ENCODE measurements at places on chromosomes 6 and 20.

- DNase-seq = no peak
These were observed 83.7 kb upstream of the MPC1 start for GRCh38 chr6:166466178-166467122.

DNA sequence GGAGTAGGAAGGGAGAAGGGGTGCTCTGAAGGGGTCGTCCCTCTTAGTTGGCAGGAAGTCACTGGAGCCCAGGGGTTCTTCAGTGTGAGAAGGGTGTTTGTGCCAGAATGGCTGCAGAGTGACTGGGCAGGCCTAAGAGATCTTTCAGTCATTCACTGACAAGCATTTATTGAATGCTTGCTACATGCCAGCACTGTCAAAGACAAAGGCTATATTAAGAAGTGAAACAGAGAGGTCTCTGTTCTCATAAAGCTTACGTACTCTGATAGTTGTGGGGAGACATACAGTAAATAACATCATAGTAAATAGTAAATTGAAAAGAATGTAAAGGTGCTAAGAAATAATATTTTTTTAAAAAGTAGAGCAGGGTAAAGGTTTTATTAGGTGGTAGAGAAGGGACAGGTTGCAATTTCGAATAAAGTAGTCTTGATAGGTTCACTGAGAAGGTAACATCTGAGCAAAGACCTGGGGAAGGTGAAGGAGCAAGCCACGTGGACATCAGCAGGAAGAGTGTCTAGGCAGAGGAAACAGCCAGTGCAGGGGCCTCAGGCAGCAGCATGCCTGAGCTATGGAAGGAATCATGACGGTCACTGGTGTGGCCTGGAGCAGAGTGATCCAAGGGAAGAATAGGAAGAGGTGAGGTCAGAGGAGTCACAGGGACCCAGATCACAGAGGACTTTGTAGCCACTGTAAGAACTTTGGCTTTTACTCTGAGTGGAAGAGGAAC is 36.3 kb upstream of the RNF8 start:
- no peak for DNase-seq

- no peak for DNase-seq
These were observed 5.4 kb downstream of the GID8 start for GRCh38 chr20:62943396-62943795.

DNA sequence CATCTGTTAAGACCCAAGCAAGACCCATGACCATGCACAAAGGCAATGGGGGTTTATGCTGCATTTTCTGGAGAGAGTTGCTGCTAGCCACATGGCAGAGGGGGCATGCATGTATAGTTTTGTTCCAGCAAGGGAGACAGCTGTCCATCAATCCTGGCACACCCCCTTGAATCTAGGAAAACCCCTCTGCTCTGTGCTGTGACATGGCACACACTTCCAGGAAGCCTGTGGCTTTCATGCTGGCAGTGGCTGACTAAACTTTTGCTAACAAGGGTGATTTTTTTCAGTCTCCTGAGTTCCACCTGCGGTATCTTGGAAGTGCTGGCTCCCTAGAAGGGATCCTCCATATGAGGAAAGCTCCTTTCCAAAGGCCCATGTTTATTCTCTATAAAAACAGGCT is 9.1 kb upstream of the CST4 start:
- DNase-seq = no peak

GRCh38 chr6:140130074-140130473 is 755.6 kb upstream of the CITED2 start:
- no peak for DNase-seq

DNA sequence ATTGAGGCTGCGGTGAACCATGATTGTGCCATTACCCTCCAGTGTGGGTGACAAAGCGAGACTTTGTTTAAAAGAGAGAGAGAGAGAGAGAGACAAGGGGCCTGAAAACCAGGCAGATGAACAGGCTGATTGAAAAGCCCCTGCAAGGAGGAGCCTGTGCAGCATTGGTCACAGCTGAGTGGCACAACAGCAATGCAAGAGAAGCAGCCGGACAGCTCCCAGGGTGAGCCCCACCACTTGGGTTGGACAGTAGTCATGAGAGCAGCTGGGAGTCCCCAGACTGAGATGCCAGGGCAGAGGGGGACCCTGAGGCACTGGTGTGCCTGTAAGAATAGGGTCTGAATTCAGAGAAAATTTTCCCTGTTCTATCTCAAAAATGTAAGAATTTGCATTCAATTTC is 10.2 kb downstream of the DNPH1 start:
- no peak for DNase-seq

- no peak for DNase-seq
These were observed 270.5 kb upstream of the PLN start for GRCh38 chr6:118277631-118278030.

DNA sequence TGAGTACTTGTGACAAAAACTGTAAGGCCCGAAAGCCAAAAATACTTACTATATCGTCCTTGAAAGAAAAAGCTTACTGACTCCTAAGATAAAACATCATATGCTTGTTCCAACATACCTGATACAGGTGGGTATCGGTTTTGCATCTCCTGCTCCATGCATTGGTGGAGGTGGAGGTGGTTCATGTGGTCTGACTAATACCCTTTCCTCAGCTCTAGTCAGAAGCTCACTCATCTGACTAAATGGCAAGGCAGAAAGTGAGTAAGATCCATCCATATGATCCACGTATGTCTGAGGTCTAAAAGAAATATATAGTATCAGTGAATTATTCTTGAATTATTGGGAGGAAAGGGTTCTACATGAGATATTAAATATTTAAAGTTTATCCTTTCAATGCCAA is 76.2 kb downstream of the WASF1 start:
- DNase-seq = no peak

DNA sequence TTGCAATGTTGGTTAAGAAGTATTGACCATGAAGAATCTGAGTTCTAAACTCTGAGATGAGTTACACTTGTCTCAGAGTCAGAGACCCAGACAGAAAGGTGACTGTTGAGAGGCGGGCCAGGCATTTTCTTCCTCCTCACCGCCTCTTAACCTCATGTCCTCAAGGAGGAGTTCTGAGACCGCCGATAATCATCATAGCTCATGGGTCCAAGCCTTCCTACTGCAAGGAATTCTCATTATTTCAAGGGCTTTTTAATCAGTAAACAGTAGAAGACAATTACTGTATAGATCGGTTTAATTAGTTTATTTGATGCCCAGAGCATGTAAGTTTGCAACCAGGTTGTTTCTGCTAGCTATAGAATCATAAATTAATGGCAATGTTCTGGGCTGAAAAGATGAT is 382.4 kb upstream of the MMS22L start:
- DNase-seq = no peak

DNA sequence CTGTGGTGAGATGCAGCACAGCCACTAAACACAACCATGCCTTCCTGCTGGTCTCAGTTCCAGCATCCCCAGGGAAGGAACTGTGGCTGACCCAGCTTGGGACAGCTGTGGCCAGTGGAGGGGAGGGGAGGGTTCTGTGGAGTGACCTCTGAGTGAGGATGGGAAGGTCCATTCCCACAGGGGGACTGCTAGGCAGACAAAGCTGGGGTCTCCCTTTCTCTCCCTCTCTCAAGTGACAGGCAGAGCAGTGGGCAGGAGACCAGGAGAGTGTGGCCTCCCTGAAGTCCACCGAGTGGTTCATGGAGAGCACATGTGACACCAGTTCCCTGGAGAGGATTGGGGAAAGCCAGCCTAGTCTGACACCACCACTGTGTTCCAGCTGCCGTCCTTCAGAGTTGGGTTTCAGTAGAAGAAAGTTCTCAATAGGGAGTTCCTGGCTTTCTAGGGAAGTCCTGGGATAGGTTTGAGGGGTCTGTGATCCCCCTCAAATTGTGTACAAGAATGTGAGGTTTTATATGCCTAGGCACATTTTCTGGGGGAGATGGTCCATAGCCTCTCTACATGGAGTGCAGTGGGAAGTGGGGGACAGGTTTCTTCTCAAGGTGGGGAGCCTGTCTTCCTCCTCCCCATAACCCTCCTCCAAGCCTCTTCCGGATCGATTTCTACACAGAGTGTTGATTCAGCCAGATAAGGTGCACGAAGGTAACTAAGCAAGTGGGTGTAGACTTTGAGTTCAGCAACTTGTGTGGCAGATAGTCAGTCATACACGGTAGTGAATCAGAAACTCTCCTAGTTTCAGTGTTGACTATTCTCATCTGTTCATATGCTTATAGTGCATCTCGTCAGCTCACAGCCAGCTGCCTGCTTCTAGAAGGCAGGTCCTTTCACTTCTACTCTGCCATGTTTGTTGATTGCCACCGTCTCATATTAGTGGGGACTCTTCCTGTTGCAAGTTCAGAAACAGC is 18.9 kb downstream of the MANBAL start:
- DNase-seq = no peak

DNA sequence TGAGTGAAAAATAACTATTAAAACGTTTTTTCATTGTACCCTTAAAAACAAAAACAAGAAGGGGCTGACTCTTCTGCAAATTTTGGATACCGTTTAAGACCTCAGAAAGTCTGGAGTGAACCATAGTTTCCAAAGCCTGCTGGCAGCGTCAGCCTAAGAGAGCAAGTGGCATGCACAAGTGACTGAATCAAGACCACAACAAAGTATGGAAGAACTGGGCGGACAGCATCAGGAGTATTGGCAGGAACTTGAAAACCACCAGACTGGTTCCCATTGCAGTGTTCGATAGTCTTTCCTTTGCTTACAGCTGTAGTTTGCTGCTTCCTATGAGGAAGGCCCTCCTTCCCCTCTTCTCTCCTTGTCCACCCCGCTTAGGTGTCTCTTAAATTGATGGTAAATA is 33.7 kb upstream of the MYLIP start:
- DNase-seq = peak; percentile 14

- DNase-seq = no peak
These were observed 86.5 kb upstream of the SCP2D1 start for GRCh38 chr20:18727032-18727508.

DNA sequence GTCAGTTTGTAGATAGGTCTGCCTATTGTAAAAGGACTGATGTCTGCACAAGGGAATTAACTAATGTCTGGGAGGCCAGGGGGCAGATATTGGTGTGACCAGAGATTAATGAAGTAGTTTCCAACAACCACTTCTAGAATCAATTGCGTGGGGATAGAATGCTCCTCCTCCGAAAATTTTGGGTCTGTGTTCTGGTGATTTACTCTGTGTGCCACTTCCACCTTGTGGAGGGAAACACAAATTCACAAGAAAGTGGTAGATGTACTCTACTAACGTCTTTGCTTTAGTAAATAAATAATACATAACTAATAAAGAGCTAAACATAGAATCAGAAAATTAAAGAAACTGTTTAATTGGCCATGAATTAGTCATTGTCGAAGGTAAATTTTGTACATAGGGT is 25.5 kb downstream of the TMEM14A start:
- no peak for DNase-seq

- no peak for DNase-seq
These were observed 881 bp upstream of the MAP7 start for GRCh38 chr6:136551103-136551502.

DNA sequence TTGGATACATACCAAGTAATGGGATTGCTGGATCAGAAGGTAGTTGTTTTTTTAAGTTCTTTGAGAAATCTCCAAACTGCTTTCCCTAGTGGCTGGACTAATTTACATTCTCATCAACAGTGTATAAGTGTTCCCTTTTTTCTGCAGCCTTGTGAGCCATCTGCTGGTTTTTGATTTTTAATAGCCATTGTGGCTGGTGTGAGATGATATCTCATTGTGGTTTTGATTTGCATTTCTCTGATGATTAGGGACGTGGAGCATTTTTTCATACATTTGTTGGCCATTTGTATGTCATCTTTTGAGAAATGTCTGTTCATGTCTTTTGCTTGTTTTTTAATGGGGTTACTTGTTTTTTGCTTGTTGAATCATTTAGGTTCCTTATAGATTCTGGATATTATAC is 34.8 kb downstream of the TOP1 start:
- no peak for DNase-seq

DNA sequence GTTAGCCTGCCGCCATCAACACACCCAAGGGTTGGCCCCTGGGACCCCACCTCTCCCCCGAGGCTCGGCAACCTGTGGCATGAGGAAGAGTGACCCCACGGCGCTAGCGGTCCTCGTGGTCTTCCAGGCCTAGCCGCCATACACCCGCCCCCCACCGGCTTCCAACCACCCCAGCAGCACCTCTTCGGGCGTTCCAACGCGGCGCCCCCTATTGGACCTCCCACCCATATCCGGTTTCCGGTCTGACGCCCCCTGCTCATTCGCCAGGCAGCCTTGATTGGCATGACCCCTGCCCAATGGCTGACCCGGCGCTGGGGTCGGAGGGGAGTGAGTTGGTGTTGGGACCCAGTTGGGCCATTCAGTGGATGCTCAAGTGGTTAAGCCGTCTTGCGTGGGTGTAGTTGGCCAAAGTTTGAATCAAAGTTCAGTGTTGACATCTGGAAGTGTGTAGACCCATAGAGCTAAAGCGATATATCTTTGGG is at the start of gene GNAS-AS1:
TSS of gene GNAS-AS1 (minus strand) at position 210 of the 482 bp plus-strand sequence.
- DNase-seq = no peak

GRCh38 chr6:19231878-19232561 is 605.1 kb upstream of the ID4 start:
- DNase-seq = no peak

- no peak for DNase-seq
These were observed 67.1 kb upstream of the ZMYND8 start for GRCh38 chr20:47423586-47423985.

DNA sequence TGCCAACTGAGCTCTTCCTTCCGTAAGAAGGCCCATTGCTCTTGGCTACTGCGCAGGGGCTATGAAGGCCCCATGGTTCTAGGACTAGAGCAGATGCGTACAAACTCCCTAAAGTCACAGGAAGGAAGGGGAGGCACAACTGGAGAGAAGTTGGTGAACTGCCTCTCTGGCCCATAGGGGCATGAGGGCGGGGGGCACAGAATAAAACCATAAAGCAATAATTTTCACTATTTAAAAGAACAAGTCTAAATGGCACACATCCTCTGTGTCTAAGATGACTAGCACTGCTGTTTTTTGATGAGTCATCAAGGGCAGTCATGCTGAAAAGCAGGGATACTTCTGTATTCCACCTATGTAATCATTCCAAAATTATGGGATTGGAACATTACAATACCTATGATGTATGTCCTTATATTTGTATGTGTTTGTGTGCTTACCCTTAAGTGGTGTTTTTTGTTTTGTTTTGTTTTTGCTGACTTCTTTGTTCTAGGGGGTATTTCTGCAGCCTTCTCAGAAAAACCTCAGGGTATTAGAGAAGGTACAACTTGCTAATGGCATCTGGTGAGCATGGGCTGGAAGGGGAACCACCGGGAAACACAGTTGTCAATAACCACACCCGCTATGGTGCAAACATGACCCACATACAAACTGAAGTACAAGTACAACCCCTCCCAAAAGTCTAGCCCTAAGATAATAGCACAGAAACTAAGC is 36.9 kb downstream of the B4GALT5 start:
- peak; percentile 74 for DNase-seq

DNA sequence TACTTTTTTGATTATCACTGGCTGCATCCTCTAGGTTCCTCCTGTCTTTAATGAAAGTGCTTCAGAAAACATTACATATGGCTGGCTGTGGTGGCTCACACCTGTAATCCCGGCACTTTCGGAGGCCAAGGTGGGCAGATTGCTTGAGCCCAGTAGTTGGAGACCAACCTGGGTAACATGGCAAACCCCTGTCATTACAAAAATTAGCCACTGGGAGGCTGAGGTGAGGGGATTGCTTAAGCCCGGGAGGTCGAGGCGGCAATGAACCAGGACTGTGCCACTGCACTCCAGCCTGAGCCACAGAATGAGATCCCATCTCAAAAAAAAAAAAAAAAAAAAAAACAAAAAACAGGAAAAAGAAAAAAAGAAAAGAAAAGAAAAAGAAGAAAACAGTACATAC is 35.3 kb downstream of the BEND3 start:
- DNase-seq = no peak
